ENCODE measurements at places on chromosomes 16 and 17.

- DNase-seq, result no peak
Measured at GRCh38 chr16:11298143-11298900, 17.2 kb upstream of the PRM1 start.

- DNase-seq, result peak; percentile 71
Measured at GRCh38 chr16:57757326-57757786, 21.8 kb downstream of the KATNB1 start.

DNA sequence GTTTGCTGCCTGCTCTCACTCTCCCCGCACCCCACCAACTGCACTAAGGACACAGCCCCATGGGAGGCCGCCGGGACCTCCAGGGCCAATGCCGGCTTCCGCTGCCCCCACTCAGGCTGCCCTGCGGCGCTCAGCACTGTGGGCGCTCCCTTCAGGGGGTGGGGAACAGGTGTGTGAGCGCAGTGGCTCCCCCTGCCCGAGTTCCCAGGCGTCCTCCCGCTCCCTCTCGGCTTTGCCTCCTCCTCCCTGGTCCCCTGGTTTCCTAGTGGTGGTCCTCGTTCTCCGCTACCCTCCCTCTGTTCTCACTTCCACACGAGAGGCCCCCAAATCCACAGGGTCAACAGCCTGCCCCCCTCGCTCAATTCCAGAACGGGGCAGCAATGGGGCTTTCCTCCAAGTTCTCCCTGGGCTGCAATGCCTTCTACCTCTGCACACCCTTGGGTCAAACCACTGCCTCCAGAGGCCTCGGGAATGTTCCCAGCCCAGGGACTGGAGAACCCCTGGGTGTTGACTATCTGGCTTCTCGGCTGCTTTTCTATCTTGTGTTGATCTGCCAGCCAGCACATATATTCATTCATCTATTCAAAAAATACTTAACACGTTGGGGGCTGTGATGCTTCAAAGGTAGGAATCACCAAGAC is 9.9 kb downstream of the FOXJ1 start:
- DNase-seq, result no peak

DNA sequence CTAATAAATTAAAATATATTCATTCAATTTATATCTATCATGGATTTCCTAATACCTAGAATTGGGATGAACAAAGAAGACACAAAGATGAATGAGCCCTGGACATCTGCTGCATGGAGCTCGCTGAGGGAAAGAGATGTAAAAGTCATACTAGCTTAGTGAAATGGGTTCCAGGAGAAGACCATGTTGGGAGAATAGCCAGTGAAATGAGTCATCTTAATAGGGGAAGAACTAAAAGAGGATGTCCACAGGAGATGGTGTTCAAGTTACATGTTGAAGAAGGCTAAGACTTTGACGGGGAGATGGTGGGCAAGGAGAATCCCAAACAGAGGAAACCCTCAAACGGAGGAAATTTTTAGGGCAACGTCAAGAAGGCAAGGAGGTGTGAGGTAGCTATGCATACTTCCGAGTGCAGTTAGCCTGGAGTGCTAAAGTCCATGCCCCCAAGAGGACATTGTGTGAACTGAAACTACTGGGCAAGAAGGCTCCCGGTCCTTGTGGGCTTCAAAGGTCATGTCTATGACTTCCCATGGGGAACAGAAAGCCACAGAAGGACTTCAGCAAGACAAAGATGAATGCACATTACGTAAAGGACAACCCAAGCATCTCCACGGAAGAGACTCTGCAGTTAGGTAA is 220.5 kb upstream of the CDH11 start:
- no peak for DNase-seq

Data from CMK (cell line).